Activated naive CD8-positive, alpha-beta T cell treated with anti-CD3 and anti-CD28 coated beads for 36 hours (primary cell): ENCODE measurements at places on chromosomes 11 and 22. TPM values are rescaled to one million over a fixed set of nuclear protein-coding genes. Genes with fewer than 3 reads are reported as not detected.
A peak's percentile ranks its signal among the peaks of the same experiment; 100 is the strongest.

DNA sequence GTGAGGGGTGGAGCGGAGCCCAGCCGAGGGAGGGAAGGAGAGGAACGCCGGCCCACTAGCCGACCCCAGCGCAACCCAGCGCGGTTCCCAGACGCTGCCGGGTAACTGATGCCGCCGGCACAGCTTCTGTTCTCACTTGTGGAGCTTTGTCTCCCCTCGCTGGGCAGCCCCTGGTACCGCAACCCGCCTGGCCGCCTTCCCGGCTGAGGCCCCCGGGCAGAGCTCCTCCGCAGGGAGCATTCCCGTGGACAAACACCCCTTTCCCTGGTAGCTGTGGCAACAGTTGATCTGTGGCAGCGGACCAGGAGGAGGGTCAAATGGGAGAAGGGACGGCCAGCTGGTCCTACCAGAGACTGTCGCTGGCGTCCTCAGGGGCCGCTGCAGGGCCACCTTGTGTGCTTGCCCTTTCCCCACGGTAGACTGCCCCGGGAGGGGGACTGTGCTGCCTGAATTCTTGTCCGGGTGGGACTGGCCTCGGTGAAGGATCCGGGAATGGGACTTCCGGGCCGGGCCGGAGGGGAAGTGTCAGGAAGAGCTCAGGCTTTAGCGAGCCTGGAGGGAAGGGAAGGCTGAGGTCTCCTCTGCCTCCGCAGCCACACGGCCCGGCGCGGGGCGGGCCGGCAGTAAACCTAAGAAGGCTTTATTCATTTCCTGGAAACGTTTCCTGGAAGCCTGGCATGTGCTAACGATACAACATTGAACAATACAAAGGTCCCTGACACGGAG lies 468.0 kb downstream of the OPCML start:
- H3K27me3 ChIP-seq: peaks cover 49% of the 10 kb centered on the region
- no peak overlapping the region for H3K4me3 ChIP-seq
- no peaks in the 10 kb centered on the region for H3K36me3 ChIP-seq
- no peaks in the 10 kb centered on the region for H3K4me1 ChIP-seq
- no peak overlapping the region for H3K27ac ChIP-seq
- DNase-seq: peak; percentile 17

- H3K27me3 ChIP-seq: peaks cover 76% of the 10 kb centered on the region
- H3K36me3 ChIP-seq: no peaks in the 10 kb centered on the region
- peaks cover 17% of the 10 kb centered on the region for H3K4me1 ChIP-seq
- no peak for DNase-seq
- H3K4me3 ChIP-seq: no peak overlapping the region
These were observed 2.1 kb downstream of the BARX2 start for GRCh38 chr11:129377739-129378138.

GRCh38 chr11:10483584-10483983 lies 28.5 kb downstream of the AMPD3 start:
- H3K4me3 ChIP-seq: no peak overlapping the region
- no peak for DNase-seq
- no peak overlapping the region for H3K27ac ChIP-seq
- peaks cover 10% of the 10 kb centered on the region for H3K36me3 ChIP-seq

GLYAT gene
- total RNA-seq: not detected

DNA sequence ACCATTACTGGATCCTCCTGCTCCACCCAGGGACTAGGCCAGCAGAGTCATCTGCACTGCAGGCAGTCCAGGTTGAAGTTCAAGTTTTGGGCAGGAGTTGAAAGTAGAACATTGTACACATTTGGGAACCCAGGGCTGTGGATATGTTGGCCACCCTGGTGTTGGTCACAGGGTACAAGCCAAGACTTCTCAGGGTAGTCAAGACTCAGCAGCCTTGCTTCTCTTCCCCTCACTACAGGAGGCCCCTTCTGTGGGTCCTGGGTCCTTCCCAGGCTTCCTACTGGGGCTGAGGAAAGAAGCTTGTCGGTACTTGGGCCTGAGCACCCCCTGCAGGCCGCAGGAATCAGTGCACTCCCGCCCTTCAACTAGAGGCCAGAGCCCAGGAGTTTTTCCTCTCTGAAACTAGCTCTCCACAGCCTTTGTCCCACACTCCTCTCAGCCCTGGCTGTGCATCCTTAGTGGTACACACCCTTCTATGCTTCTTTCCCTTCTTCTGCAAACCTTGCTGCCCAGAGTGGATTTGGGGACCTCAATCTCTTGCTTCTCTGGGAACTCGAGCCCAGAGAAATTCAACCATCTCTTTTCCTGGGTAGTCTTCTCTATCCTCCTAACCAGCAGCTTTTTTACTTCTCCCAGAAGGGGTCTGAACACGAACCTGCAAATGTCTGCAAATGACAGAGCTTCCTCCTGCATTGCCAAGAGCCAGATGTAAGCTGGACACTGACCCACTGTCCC lies 2.6 kb upstream of the HPX start:
- H3K4me1 ChIP-seq: no peaks in the 10 kb centered on the region
- peak; percentile 44 for DNase-seq
- no peaks in the 10 kb centered on the region for H3K27me3 ChIP-seq
- no peak overlapping the region for H3K27ac ChIP-seq
- H3K36me3 ChIP-seq: no peaks in the 10 kb centered on the region
- H3K4me3 ChIP-seq: no peak overlapping the region

TIMM10 gene
- 134 TPM for total RNA-seq

DNA sequence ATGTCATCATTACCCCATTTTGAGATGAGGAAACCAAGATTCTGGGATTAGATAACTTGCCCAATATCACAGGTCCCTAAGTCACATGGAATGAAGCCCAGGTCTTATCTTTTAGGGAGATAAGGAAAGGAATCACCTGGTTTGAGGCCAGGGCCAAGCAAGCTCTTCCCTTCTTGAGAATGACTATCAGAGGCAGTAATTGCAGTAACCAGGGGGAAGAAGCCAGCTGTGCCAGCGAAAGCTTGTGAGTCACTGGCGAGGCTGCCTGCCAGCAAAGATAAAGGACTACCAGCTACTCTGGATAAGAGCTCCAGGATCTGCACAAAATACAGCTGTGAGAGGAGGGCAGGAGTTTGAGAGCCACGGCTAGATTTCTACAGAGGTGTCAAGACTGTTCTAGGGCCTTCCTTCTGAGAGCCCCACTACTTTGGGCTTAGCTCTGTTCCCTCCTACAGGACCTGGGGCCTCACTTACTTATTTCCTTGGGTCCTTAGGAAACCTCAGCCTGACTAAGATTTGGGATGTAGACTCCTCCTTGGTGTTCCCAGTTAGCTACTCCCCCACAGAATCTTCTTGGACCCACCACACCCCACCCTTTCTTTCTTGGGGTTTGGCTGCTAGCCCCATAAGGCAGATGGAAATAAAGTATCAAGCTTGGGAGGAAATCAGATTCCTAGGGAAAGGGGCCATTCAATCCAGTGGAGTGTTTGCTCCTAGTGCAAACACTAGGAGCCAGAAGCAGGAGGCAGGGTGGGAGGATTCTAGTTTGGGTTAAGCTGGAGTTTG lies 9.7 kb upstream of the CCKBR start:
- H3K4me3 ChIP-seq: no peak overlapping the region
- DNase-seq: no peak
- H3K27ac ChIP-seq: no peak overlapping the region
- no peaks in the 10 kb centered on the region for H3K27me3 ChIP-seq
- no peaks in the 10 kb centered on the region for H3K4me1 ChIP-seq

DNA sequence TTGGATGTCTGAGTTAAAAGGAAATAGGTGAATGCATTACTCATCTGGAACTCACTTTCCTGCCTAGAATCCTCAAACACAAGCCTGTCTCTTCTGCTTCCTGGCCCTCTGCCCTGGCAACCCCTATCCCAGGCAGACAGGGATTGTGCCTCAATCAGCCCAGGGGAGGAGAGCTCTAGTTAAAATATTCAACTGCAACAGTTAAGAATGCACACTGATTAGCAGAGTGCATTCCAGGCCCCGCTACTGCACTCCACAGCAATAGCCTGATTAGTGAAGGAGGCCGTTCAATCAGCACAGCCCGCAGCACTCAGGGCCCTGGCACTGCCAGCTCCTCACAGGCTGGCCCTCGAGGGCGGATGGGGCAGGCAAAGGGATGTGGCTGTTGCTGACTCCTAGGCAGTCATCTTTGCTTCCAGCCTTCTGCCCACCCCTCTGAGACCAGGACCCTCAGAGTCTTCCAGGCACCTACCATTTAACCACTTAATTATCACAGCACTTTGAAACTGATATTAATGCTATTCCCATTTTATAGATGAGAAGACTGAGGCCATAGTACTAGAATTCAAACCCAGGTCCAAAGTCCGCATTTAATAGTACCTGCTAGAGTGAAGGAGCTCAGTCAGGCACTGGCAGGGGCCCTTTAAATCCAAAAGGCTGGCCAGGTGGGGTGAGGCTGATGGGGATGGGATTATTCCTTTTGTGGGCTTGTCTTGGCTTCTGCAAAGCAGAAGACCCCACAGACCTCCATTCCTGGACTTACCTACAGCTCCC lies 435.3 kb downstream of the SOX6 start:
- H3K36me3 ChIP-seq: no peaks in the 10 kb centered on the region
- DNase-seq: no peak
- H3K4me3 ChIP-seq: no peak overlapping the region

- H3K4me3 ChIP-seq: no peak overlapping the region
- no peaks in the 10 kb centered on the region for H3K4me1 ChIP-seq
- H3K27me3 ChIP-seq: no peaks in the 10 kb centered on the region
- H3K27ac ChIP-seq: no peak overlapping the region
These were observed 634.3 kb downstream of the OPCML start for GRCh38 chr11:132898021-132898420.

DNA sequence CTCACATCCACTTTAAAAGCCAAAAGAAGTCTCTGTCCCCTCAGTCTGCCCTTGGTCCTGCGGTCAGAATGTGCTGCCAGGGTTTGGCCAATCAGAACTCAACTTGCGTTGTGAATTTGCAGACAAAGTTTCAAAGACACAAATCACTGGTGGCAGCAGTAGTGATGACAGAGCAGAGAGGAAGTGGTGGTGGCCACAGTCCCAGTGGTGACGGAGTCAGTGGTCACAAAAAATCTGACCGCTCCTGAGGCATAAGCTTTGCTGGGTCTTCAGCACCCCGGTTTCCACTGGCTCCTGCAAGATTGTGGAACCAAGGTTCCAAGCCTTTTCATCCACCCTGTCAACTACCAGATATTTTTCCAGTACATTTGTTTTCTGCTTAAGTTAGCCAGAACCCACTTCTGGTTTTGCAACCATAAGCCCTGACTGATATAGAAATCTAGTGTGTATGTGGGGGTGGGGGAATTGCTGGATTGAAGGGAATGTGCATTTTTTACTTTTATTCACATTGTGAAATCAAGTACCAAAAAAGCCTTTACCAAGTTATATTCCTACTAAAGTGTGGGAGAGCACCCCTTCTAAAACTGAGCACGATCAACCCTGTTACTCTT lies 112.3 kb downstream of the TMPRSS5 start:
- H3K4me1 ChIP-seq: no peaks in the 10 kb centered on the region
- no peak overlapping the region for H3K4me3 ChIP-seq
- no peak overlapping the region for H3K27ac ChIP-seq
- no peaks in the 10 kb centered on the region for H3K36me3 ChIP-seq
- no peak for DNase-seq

DNA sequence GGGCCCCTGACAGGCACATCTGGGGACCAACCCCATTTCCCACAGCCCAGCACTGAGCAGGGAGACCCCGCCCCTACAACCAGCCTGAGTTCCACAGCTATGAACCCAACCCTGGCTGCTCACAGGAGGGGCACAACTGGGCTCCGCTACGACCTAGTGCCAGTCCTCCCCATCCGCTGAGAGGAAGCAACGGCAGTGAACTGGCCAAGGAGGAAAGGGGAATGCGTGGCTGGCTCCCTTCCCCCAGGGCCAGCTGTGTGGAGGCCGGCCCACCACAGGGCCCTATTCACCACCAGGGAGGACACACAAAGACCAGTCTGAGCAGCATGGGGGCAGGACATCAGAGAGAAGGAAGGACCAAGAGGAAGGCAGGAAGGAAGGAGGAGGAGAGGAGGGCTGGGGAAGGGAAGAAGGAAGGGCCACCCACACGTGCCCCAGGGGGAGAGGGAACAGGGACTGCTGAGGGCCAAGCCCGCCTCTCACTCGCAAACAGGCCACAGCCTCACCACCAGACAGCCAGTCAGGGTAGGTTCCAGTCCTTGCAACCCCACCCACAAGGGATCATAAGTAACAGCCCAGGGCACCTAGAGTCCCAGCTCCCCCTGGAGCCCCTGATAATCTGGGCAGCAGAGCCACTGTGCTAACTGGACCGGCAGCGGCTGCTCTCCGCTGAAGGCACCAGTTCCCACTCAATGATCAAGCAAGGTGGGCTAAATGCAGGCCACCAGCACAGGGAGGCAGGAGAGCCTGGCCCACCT lies 8.5 kb upstream of the GAL3ST1 start:
- DNase-seq: no peak
- H3K27me3 ChIP-seq: no peaks in the 10 kb centered on the region
- H3K36me3 ChIP-seq: peaks cover 58% of the 10 kb centered on the region
- H3K27ac ChIP-seq: no peak overlapping the region
- H3K4me1 ChIP-seq: peaks cover 2% of the 10 kb centered on the region

MPPED2 gene
- total RNA-seq: 0.62 TPM
